ENCODE measurements at places on chromosomes 16 and 17. TPM values are rescaled to one million over a fixed set of nuclear protein-coding genes. Genes with fewer than 3 reads are reported as not detected.

The KRTAP4-1 gene
- not detected for total RNA-seq

The RSKR gene
- 3.3 TPM for total RNA-seq

The RUNDC3A gene
- total RNA-seq, result not detected

The KRT24 gene
- total RNA-seq, result not detected

The WNT3 gene
- total RNA-seq, result 2.0 TPM

The CD300H gene
- not detected for total RNA-seq

The PYDC1 gene
- not detected for total RNA-seq

The ALKBH5 gene
- total RNA-seq, result 168 TPM

The TUBD1 gene
- total RNA-seq, result 7.3 TPM

The C16orf96 gene
- under 0.01 TPM for total RNA-seq

The CPHXL2 gene
- not detected for total RNA-seq

The SDR42E2 gene
- not detected for total RNA-seq

The LITAF gene
- 30.2 TPM for total RNA-seq

The CCL4L2 gene
- 0.56 TPM for total RNA-seq
